ENCODE measurements at places on chromosomes 6 and 20. TPM values are rescaled to one million over a fixed set of nuclear protein-coding genes. Genes with fewer than 3 reads are reported as not detected.

GRCh38 chr6:142783499-142783898 lies 161.5 kb downstream of the HIVEP2 start:
- H3K4me3 ChIP-seq: no peak overlapping the region
- no peaks in the 10 kb centered on the region for H3K4me1 ChIP-seq
- no peak for DNase-seq
- H3K27ac ChIP-seq: no peak overlapping the region
- no peaks in the 10 kb centered on the region for H3K36me3 ChIP-seq

GRCh38 chr20:62019144-62019805 lies 46.4 kb downstream of the TAF4 start:
- DNase-seq: no peak
- no peak overlapping the region for H3K27ac ChIP-seq
- no peaks in the 10 kb centered on the region for H3K36me3 ChIP-seq
- peaks cover 29% of the 10 kb centered on the region for H3K4me1 ChIP-seq
- H3K4me3 ChIP-seq: no peak overlapping the region

GRCh38 chr6:11437824-11438459 lies 99.6 kb upstream of the TMEM170B start:
- H3K4me3 ChIP-seq: no peak overlapping the region
- no peaks in the 10 kb centered on the region for H3K36me3 ChIP-seq
- peaks cover 22% of the 10 kb centered on the region for H3K4me1 ChIP-seq
- H3K27me3 ChIP-seq: no peaks in the 10 kb centered on the region
- no peak overlapping the region for H3K27ac ChIP-seq
- no peak for DNase-seq

MCHR2 gene
- not detected for total RNA-seq

DNA sequence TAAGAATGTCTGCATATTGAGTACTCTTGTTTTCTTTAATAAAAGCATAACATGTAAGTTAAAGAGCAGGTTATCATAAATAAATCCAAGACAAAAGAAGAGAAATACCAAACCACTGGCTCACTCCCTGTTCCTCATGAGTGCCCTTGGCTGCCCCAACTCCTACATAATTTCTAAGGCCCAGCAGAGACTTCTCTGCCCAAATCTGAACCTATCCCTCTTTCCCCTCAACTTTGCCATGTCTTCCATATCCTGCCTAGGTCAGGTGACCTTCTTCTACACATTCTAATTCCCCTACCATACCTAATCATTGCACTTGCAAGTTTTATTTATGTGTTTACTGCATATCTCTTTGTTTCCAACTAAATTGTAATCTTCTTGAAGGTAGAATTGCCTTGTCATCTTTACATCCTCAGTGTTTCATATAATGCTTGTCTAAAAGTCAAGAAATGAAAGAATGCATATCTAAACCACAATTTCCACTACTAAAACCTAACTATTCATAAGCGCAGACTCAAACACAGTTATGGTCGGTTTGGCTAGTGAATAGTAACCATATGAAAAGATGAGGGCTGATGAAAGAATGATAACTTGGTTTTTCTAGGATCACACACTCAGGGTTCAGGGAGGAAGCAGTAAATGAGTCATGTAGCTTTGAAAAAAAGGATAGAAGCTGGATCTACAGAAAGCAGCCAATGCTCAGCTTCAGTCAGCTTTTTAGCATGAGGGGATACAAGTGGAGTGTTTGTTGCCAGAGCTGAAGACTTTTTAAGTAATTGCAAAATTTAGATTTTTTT lies 53.3 kb upstream of the EYA4 start:
- no peaks in the 10 kb centered on the region for H3K27me3 ChIP-seq
- no peak overlapping the region for H3K4me3 ChIP-seq
- H3K27ac ChIP-seq: no peak overlapping the region
- no peaks in the 10 kb centered on the region for H3K4me1 ChIP-seq

- no peaks in the 10 kb centered on the region for H3K36me3 ChIP-seq
- H3K27me3 ChIP-seq: no peaks in the 10 kb centered on the region
- H3K4me1 ChIP-seq: peaks cover 60% of the 10 kb centered on the region
- H3K4me3 ChIP-seq: no peak overlapping the region
- DNase-seq: no peak
- H3K27ac ChIP-seq: no peak overlapping the region
Observed at GRCh38 chr6:156859686-156860085, 82.5 kb downstream of the ARID1B start.

DNA sequence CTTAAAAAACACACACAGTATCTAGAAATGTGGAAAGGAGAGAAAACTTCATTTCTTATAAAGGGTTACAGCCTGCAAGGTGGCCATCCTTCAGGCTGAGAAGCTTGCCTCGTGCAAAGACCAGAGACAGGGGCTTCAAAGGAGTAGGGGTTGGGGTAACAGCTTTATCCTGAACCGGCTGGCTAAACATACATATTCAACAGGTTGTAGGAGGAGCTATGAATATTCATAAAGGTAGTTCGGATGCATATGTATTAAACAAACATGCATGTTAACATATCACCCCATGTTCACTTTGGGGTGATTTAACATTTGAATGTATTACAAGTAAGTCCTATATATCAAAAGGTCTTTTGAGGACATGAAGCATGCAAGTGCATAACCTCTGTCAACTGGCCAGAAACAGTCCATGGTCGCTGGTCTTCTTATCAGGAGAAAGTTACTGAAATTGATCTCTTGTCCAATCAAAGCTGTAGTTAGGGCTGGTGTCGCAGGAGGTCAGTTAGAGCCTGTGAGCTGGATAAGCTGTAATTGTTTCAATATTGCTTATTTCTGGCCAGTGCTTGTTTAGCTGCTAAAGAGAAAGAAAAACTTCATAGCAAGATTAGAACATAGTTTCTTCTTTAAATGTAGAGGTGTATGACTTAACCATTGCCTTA lies 2.3 kb upstream of the STMND1 start:
- no peaks in the 10 kb centered on the region for H3K36me3 ChIP-seq
- no peak overlapping the region for H3K4me3 ChIP-seq
- no peak for DNase-seq
- no peaks in the 10 kb centered on the region for H3K27me3 ChIP-seq

DNA sequence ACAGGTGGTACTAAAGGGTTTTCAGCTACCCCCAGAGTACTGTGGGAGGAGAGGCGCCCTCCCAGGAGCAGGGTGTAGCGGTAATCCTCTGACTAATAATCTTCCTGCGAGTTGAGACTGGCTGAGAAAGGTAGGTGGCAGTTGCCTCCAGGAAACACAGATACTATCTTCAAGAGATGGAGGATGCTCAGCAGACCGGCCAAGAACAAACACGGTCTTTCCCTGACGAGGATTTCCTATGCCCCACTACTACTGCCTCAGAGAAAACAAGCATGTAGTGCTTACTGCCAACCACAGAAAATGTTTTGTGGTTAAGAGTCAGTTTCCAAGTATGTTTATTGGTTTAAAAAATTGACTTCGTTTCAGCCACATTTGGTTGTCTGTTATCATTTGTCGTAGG lies 26.8 kb downstream of the C6orf89 start:
- no peaks in the 10 kb centered on the region for H3K36me3 ChIP-seq
- peak overlapping the region; percentile 77 for H3K27ac ChIP-seq
- no peak for DNase-seq
- H3K4me3 ChIP-seq: no peak overlapping the region

- H3K27ac ChIP-seq: peak overlapping the region; percentile 6
- peaks cover 5% of the 10 kb centered on the region for H3K4me1 ChIP-seq
- H3K4me3 ChIP-seq: no peak overlapping the region
- DNase-seq: no peak
- H3K36me3 ChIP-seq: no peaks in the 10 kb centered on the region
Observed at GRCh38 chr6:157657754-157658153, 165.3 kb upstream of the SNX9 start.

- H3K4me1 ChIP-seq: no peaks in the 10 kb centered on the region
- peak overlapping the region; percentile 2 for H3K27ac ChIP-seq
- no peaks in the 10 kb centered on the region for H3K27me3 ChIP-seq
- DNase-seq: no peak
- no peak overlapping the region for H3K4me3 ChIP-seq
- H3K36me3 ChIP-seq: no peaks in the 10 kb centered on the region
Observed at GRCh38 chr6:133594652-133595110, 294.2 kb upstream of the TCF21 start.

DNA sequence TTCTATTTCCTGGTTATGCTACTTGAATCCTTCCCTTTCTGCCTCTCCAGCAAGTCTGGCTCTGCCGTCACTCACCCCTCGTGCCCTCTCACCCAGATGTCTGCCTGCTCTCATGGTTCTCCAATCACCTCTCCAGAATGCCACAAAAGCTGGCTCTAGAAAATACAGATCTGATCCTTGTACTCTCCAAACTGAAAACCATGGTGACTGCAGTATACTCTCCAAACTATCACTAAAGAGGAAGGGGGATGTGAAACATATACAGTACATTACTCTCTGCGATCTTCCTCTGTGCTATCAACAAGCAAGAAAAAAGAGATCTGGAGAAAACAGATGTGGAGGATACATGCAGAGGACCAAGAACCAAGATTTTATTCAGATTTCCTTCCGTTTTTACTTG lies 91.1 kb downstream of the ATXN1 start:
- H3K27ac ChIP-seq: no peak overlapping the region
- H3K4me3 ChIP-seq: no peak overlapping the region
- H3K27me3 ChIP-seq: no peaks in the 10 kb centered on the region
- H3K36me3 ChIP-seq: no peaks in the 10 kb centered on the region
- peaks cover 71% of the 10 kb centered on the region for H3K4me1 ChIP-seq

DNA sequence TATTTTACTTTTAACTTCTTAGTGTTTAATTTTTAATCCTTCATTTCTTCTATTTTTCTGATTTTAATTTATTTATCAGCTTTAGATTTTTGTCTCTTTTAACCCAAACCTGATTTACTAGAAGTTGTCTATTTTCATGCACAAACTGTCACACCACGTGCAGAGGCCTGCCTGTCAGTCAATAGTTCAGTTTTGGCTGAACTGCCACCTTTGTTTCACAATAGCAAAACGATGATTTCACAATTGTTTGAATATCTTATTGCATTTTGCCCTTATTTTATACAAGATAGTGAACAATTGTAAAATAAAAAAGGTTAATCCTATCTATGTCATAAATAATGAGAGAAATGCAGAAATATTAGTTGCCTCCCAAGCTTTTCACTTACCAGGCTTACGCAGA lies 24.0 kb upstream of the PPP1R3G start:
- DNase-seq: no peak
- H3K36me3 ChIP-seq: no peaks in the 10 kb centered on the region
- H3K27ac ChIP-seq: no peak overlapping the region
- no peaks in the 10 kb centered on the region for H3K27me3 ChIP-seq

GRCh38 chr20:54097236-54097529 lies 26.8 kb upstream of the BCAS1 start:
- no peak overlapping the region for H3K4me3 ChIP-seq
- DNase-seq: no peak
- H3K27me3 ChIP-seq: no peaks in the 10 kb centered on the region
- no peaks in the 10 kb centered on the region for H3K4me1 ChIP-seq

GRCh38 chr6:117985916-117986315 lies 78.9 kb downstream of the SLC35F1 start:
- no peaks in the 10 kb centered on the region for H3K27me3 ChIP-seq
- DNase-seq: no peak
- no peaks in the 10 kb centered on the region for H3K4me1 ChIP-seq
- H3K27ac ChIP-seq: no peak overlapping the region
- no peak overlapping the region for H3K4me3 ChIP-seq
- no peaks in the 10 kb centered on the region for H3K36me3 ChIP-seq

GRCh38 chr20:44465001-44465560 lies 10.6 kb upstream of the TTPAL start:
- H3K27ac ChIP-seq: peak overlapping the region; percentile 45
- no peak for DNase-seq
- no peak overlapping the region for H3K4me3 ChIP-seq
- H3K27me3 ChIP-seq: no peaks in the 10 kb centered on the region
- no peaks in the 10 kb centered on the region for H3K36me3 ChIP-seq
- H3K4me1 ChIP-seq: no peaks in the 10 kb centered on the region

LST1 gene
- total RNA-seq: not detected

GRCh38 chr20:50584687-50585086 lies 74.5 kb downstream of the PTPN1 start:
- no peak overlapping the region for H3K4me3 ChIP-seq
- no peaks in the 10 kb centered on the region for H3K27me3 ChIP-seq
- peak overlapping the region; percentile 46 for H3K27ac ChIP-seq
- H3K4me1 ChIP-seq: peaks cover 21% of the 10 kb centered on the region
- peaks cover 69% of the 10 kb centered on the region for H3K36me3 ChIP-seq

- peaks cover 10% of the 10 kb centered on the region for H3K36me3 ChIP-seq
- H3K4me3 ChIP-seq: no peak overlapping the region
- no peak overlapping the region for H3K27ac ChIP-seq
- H3K4me1 ChIP-seq: peaks cover 100% of the 10 kb centered on the region
- no peaks in the 10 kb centered on the region for H3K27me3 ChIP-seq
- no peak for DNase-seq
Observed at GRCh38 chr20:41155261-41155660, 17.9 kb downstream of the PLCG1 start.

GRCh38 chr20:55116598-55116997 lies 641.2 kb downstream of the DOK5 start:
- DNase-seq: no peak
- no peaks in the 10 kb centered on the region for H3K36me3 ChIP-seq
- no peaks in the 10 kb centered on the region for H3K27me3 ChIP-seq
- no peaks in the 10 kb centered on the region for H3K4me1 ChIP-seq
- no peak overlapping the region for H3K27ac ChIP-seq
- no peak overlapping the region for H3K4me3 ChIP-seq
